Lower lobe of right lung (tissue), 2 donors: ENCODE measurements at places on chromosomes 4 and X.

DNA sequence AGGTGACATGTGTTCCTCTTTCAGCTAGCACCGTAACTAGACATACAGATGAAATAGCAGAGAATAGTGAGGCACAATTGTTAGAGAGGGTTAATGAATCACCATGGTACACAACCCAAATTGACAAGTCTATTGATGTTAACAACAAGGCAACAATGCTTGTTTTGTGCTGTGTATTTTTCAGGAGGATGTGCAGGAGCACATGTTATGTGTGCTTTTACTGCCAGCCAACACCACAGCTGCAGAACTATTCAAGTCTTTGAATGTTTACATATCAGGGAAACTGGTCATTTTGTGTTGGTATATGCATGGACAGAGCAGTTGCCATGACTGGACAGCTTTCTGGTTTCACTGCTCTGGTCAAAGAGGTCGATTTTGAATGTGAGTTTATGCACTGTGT, 32.8 kb downstream of the STBD1 start:
- DNase-seq, result no peak

DNA sequence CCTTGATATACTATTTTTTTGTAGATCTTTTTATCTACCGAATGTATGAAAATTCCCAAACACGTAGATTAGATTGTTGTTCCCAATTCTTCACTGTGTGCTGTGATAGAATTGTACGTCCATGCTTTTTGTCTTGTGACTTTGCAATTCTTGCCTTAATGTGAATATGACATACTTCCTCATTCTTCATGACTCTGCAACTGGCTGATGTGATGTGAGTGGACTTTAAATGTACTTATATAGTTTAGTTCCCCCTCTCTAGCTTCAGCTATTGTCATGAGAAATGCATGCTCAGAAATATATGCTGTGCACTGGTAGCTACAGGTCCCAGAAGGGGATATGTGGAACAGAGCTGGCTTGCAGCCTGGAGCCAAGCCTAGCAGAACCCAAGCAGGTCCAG, 89.4 kb downstream of the FTHL17 start:
- no peak for DNase-seq

DNA sequence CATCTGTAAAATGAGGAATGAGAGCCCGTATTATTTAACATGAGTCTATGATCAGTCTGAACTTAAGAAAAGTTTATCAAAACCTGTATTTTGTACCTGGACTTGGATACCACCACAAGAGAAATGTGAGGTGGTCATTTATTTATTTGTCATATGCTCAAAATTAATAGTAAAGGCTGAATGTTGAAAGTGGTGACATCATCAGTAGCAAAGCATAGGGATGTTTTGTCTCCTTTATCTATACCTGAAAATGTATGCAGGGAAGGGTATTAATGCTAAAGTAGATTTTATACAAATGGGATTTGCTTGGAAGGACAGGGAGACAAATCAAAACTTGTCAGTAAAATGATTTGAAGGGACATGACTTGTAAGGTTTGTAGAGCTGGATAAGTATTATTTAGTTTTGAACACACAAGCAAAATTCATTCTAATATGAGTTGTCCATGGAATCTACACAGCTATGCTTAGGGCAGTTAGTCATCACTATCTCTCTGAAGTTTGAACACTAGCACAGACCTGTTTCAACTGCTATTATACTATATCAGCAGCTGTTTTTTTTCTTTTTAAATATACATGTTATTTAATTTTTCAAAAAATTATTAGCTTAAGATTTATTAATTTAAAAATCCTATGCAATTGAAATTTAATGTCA, 52.4 kb upstream of the GUCY1A1 start:
- DNase-seq, result no peak

- no peak for DNase-seq
Measured at GRCh38 chr4:86909546-86910295, 17.5 kb upstream of the C4orf36 start.

- DNase-seq, result no peak
Measured at GRCh38 chrX:7215842-7216241, 67.9 kb upstream of the PUDP start.

GRCh38 chr4:105060628-105061027, 86.0 kb upstream of the TET2 start:
- DNase-seq, result no peak

GRCh38 chrX:119238557-119238956, 2.5 kb downstream of the PGRMC1 start:
- no peak for DNase-seq

DNA sequence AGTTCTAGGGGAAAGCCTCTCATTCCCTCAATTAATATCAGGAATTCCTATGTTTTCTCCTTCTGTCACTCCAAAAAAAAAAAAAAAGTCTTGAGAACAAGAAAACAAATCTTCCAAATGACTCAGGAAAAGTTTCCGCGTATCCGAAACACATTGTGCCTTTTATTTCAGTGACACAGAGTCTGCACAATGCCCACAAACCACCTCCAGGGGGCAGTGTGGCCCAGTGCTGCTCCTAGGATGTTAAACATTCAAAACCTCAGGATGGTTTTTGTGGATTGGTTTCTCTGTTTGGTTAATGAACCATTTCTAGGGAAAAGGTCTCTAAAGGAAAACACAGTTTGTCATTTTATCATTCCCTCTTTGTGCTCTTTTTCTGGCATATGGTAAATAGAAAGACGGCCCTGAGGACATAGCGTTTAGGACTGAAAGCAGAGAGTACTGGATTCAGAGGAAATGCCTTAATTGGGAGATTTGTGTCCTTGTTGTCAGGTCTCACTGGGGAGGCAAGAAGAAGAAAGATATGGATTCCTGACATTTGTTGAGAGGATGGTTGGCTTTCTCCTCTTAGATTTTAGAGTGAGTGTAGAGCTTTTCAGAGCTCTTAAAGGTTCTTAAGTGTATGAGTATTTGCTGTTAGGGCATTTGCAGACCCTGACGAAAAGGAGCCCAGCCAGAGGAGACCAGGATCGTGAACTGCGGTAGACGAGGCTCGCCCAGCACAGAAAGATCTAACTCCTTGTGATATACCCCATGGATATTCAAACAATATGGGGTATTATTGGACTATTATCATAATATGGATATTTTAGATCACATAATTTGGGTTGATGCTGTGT, 65.7 kb upstream of the MAP9 start:
- peak; percentile 79 for DNase-seq

GRCh38 chr4:173134426-173134825, 34.2 kb upstream of the GALNT7 start:
- DNase-seq, result no peak

DNA sequence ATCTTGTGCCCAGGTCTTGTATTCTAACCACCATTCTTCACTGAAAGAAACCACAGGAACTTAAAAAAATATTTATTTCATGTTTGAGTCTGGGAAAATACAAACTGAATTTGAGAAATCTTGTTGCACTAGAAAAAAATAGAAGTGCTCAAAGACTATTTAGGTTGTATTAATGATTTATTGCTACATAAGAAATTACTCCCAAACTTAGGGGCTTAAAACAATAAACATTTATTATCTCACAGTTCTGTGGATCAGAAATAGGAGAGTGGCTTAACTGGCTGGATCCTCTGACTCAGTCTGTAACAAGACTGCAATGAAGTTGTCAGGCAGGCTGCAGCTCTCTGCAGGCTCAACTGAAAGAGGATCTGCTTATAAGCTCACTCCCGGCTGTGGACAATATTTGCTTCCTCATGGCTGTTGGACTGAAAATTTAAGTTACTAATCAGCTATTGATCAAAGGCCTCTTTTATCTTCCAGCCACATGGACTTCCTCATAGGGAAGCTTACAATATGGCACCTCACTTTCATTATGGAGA, 295.4 kb upstream of the FAM241A start:
- no peak for DNase-seq

DNA sequence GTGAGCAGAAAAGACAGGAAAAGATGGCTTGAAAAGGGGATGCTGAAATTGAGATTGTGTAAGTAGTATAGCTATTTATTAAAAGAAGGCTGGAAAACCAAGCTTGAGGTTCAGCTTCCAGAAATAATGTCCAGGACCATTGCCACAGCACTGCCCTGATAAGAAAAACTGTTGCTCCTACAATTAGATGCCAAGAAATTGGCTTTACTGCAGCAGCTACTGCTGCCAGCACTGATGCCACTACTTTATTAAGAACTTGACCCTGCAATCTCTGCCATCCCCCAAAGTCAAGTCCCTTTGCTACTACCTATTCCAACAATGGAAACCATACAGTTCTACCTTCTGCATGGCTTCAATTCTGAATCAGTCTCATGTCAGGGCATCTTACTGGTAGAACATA, 130.0 kb upstream of the VAMP7 start:
- DNase-seq, result no peak

DNA sequence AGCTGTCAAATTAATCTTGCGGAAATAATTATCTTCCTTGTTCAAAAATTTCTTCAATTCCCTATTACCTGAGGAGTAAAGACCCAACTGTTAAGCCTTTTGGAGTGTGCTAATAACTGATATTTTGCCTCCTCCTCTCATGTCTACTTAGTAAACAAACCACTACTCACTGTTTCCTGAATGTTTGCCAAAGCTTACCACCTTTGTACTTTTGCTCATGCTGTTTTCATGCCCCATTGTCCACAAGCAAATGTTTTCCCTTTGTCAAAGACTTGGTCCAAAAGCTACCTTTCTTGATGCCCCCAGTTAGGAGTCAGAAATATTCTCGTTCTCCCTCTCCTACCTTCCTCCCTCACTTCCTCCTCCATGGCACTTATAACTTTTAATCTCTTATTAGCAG, 226.1 kb downstream of the ENOX2 start:
- no peak for DNase-seq

GRCh38 chrX:41526271-41526670, 79.1 kb downstream of the NYX start:
- no peak for DNase-seq

GRCh38 chr4:145181091-145181501, 707 bp upstream of the OTUD4 start:
- DNase-seq, result no peak

- DNase-seq, result no peak
Measured at GRCh38 chr4:16124232-16124631, 40.4 kb upstream of the PROM1 start.

- no peak for DNase-seq
Measured at GRCh38 chr4:74625981-74626380, 168.3 kb downstream of the BTC start.

DNA sequence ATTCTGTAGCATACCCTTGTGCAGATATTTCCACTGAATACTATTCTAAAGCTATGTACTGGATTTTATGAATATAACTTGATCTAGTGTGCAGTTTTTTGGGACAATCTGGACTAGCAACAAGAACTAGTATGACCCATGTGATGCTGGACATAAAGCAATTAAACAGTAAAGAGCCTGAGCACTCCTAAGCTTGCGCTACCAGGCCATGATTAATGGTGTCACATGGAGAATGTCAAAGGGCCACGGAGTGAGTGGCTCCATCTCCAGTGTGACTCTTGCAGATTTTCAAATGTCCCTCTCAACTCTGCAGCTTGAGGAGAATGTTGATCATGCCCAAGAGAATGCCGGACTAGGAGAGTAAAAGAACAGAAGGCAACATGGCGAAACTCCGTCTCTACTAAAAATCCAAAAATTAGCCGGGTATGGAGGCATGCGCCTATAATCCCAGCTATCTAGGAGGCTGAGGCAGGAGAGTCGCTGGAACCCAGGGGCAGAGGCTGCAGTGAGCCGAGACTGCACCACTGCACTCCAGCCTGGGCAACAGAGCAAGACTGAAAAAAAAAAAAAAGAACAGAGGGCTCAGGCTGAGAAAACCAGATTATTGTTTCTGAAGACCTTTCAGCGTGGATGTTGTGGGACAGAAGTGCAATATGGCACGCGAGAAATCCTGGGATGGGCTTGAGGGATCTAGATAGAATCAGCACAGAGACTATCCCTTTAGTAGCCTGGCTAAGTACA, 45.0 kb downstream of the TIGD2 start:
- no peak for DNase-seq

DNA sequence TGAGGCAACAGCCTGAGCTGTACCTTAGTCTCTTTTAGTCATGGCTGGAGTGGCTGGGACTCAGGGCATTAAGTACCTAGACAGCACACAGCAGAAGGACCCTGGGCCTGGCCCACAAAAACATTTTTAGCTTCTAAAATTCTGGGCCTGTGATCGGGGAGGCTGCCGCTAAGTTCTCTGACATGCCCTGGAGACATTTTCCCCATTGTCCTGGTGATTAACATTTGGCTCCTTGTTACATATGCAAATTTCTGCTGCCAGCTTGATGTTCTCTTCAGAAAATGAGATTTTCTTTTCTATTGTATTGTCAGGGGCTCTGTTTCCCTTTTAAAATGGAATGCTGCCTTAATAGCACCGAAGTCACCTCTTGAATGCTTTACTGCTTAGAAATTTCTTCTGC, 952.4 kb downstream of the TRAM1L1 start:
- DNase-seq, result no peak

DNA sequence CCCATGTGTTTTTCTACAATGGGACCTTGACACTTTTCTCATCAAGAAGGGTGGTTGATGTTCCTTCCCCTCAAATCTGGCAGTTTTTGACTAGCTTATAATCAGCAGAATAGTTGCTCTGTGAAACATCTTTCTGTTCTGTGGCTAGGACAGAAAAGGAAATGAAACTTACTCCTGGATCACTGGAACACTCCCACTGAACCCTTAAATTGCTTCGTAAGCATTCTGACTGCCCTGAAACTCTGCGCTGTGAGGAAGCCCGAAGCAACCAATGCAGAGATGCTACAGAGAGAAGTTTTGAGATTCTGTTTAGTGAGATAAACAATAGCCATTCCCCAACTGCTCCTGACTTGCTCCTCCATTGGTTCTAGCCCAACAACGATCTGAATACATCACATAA, 602.2 kb downstream of the CENPC start:
- no peak for DNase-seq

GRCh38 chrX:22135994-22136684, 104.0 kb downstream of the PHEX start:
- no peak for DNase-seq

GRCh38 chr4:72311291-72311690, 257.7 kb downstream of the ADAMTS3 start:
- no peak for DNase-seq

GRCh38 chr4:103019308-103020124, at the start of gene SLC9B1:
SLC9B1 (minus strand) TSS chr4:103019705; CDS start chr4:102991711, 27,994 bp downstream.
- peak; percentile 97 for DNase-seq

DNA sequence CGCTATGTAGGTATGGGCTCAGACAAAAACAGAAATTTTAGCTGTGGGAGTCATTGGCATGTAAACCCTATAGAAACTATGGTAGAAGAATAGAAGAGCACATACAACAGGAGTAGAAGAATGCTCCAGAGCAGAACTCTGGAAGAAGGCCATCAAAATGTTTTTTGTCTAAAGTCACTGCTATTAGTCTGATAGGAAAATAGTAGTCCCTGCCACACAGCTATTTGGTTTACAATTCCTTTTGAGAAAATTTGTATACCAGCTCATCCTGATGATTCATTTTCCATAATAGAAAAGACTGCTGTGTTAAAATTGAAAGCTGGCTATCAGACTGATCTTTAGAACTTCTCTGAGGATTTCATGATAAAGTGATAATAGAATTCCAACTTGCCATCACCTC, 32.8 kb upstream of the ADAD1 start:
- no peak for DNase-seq

GRCh38 chr4:11698846-11699590, 270.3 kb upstream of the HS3ST1 start:
- no peak for DNase-seq

GRCh38 chr4:84218031-84218430, 281.1 kb downstream of the NKX6-1 start:
- no peak for DNase-seq
